Chondrocyte (in vitro differentiated cells): ENCODE measurements at places on chromosomes 4 and X.

DNA sequence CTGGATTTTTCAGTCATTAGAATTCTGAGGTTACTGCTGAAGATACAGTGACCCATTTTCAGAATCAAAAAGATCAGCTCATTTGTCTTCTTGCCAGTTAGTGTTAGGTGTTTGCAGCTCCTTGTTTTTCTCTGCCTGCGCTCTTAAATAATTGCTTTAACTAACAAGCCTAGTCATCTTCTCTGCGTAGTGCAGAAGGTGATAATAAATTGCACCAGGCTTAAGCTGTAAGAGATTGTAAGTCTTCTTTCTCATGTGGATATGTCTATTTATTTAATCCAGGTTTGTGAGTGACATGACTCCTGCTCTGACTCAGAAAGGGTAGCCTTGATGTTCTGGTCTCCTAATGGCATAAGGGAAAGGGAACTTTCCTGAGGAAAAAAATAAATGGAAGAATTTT lies 167.2 kb downstream of the CEP135 start:
- DNase-seq: no peak

GRCh38 chrX:73213734-73214425 lies 771 bp downstream of the NAP1L2 start:
- DNase-seq: no peak

GRCh38 chr4:85406185-85406584 lies 68.8 kb upstream of the ARHGAP24 start:
- DNase-seq: no peak

DNA sequence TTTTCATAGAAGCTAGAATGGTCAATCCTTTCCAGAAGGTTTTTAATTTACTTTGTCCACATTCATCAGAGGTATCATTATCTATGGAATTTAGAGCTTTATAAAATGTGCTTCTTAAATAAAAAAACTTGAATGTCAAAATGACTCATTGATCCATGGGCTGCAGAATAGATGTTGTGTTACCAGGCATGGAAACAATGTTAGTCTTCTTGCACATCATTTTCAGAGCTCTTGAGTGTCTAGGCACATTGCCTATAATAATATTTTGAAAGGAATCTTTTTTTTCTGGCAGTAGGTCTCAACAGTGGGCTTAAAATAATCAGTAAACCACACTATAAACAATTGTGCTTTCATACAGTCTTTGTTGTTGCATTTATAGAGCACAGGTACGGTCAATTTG lies 200.3 kb downstream of the FAT4 start:
- DNase-seq: no peak

DNA sequence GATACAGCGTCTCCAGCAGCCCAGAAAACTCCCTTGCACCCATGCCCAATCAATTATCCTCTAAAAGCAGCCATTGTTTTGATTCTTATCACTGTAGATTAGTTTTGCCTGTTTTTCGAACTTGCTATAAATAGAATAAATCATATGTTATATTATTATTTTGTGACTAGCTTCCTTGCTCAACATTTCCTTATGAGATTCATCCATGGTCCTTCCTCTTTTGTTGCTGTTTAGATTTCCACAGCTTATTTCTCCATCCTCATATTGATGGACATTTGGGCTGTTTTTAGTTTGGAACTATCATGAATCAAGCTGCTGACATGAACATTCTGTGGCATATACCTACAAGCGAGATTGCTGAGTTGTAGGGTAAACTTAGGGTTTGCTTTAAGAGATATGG lies 595.3 kb downstream of the BCOR start:
- no peak for DNase-seq
